EL (cell line): ENCODE measurements at places on chromosomes 4 and X.

GRCh38 chrX:67651437-67652142, 107.8 kb downstream of the AR start:
- no peak for DNase-seq

DNA sequence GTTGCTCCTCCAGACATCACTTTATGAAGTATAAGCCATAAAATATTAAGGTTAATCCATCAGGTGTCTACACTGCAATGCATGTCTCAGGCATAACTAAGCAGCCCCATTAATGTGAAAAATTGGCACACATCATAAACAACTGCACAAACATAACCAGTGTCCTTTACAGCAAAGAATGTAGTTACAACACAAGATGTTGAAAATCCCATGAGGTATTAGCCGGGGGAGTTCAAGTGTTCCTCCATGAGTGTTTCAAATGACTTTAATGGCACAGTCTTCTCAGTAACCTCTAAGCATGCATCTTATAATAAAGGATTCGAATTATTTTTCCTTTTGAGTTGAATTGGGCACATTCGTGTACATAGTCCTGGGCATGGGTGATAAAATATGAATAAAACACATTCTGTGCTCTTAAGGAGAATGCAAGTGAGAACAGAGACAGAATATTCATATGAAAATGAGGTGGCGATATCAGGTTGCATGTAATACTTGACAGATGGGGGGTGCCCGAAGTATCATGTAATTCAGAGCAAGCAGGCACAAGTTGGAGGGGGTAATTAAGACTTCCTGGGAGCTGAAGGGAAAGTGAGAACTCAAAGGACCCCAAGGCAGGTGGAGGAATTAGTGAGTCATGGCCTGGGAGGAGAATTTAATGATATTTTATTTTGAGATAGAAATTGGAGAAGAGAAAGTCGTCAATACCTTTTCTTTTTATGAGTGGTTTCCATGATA, 18.2 kb upstream of the VCX2 start:
- DNase-seq: no peak

- DNase-seq: no peak
Measured at GRCh38 chrX:23235051-23235450, 99.6 kb upstream of the PTCHD1 start.

DNA sequence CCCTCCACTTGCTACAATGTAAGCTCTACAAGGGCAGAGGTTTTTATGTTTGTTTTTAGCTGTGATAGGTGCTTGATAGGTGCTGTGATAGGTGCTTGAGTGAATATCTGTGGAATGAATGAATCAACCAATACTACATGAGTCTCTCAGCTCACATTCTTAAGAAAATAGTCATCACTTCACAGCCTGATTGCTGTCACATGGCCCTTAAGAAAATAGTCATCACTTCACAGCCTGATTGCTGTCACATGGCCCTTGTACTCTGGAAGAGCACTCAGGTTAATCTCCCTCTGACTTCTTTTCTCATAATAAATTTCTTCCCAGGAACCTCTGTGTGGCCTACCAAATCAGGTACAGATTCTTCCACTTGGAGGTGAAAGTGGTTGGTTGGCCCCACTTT, 335.2 kb downstream of the TENM3 start:
- DNase-seq: peak; percentile 74

DNA sequence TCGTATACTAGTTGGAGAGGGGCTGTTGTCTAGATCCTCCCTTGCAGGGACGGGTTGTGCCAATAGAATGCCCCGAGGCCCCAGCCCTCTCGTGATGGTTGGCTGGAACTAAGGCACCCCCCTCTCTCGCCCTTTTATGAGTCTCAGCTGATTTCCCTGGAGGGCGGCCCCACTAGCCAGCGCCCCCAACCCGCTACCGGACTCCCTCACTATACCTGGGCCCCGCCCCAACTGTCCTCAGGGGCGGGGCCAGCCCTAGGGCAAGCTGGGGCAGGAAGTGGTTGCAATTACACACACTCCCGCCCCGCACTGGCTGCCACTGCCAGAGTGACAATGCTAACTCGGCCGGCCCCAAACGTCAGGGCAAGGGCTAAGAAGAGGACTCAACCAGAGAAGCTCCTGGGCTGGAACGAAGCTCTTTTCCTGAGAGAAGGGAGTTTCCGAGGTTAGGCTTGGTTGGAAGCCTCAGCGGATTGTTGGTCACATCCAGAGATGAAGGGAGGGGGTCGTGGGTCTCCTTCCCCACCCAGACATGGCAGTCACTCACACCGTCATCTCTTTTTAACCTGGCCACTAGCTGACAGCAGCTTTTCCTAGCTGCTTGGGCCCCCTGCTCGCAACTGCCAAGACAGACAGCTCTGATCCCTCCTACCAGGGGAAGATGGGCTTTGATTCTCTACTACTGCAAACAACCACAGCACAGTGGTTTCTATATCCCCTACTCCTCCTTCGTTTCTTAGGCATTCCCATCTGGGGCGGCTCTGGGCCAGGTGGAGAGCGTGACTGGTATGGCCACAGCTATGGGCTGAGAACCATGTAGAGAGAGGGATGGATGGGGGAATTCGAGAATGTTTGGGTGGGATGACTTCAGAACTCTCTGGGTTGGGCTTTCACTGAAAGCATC, 21.0 kb upstream of the BCORL1 start:
- DNase-seq: peak; percentile 48

GRCh38 chr4:88511236-88511635, 12.3 kb downstream of the PYURF start:
- DNase-seq: no peak

- DNase-seq: no peak
Measured at GRCh38 chrX:106950381-106950780, 30.2 kb downstream of the CLDN2 start.

DNA sequence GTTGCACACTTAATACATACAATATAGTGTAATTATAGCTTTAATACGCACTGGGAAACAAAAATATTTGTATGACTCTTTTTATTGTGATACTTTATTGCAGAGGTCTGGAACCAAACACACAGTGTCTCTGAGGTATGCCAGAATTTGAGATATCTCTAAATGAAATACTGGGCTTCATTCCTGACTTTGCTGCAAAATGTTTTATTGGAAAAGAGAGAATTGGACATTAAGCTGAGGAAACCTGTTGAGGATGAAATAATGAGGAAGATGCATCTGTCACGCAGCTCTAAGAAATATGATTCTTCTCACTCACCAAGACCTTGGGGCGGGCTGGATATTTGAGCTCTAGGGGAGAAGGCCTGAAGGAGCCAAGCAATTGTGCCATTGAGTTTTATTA, 242.1 kb downstream of the CPE start:
- DNase-seq: no peak

DNA sequence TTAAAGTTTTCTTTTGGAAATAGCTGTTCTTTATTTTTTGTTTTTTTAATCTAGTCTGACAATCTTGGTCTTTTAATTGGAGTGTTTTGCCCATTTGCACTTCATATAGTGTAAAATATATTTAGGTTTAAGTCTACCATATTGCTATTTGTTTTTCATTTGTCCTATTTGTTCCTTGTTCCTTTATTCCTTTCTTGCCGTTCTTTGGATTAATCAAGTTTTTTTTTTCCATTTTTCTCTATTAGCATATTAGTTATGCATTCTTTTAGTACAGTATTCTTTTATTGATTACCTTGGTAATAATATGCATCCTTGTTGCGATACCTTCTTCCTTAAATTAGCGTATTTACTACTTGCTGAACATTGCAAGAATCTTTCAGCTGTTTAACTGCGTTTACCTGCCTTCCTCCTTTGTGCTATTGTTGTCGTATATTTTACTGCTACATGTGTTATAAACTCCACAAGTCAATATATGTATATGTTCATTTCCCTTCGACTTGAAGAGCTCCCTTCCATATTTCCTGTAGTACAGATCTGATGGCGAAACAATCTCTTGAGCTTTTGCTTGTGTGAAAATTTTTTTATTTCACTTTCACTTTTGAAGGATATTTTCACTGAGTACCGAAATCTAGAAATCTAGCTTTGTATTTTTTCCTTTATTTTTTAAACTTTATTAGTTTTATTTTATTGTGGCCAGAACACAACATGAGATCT, 23.9 kb upstream of the RNF212 start:
- no peak for DNase-seq

DNA sequence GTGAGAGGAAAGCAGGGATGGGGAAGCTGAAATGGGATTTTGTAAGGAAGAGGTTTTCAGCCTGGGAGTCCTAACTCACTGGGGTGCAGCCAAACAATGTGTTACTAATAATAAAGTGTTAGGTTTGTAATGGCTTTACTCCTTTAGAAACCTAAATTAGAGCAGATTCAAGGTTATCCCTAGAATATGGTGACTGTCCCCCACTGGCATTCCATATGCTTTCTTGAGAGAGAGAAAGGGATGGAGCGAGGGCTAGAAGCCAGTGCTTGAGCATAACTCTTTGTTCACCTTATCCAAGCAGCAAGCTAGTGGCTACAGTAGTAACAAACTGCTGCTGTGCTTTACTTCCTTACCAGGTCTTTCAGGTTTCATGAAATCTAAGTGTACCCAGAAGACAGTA, 249.1 kb upstream of the PGRMC2 start:
- no peak for DNase-seq

GRCh38 chrX:110410603-110411002, 52.0 kb downstream of the RTL9 start:
- no peak for DNase-seq

DNA sequence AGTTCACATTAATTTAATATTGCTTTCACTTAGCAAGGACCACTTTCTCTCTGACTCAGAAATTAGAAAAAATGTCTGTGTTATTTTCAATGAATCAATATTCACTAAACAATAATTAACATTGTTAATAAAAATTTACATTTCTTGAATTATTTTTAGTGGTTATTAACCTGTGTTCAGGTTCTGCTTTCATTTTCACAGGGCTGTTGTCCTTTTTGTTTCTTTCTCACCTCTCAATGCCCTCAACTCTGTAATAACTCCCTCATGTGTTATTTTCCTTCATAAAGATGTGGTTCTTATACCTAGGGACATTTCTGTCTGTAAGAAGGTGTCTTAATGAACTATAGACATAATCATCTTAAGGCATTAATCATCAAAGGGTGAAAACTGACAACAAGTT, 43.1 kb upstream of the PRR27 start:
- no peak for DNase-seq

DNA sequence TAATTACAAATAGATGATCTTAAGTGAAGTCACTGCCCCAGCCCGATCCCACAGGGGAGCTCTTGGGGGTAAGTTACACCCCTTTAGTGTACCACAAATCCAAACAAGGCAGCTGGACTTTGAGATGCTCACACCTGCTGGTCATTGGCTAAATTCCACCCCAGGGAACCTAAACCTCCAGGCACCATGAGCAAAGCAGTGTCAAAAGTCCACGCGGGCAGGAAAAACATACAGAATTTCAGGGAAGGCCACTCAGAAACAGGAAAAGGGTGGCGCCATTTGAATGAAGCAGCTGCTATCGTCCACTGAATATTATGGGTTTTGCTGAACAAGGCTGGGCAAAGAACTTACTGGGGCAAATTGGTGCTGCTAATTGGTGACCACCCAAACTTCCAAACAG, 30.9 kb downstream of the SUPT20HL1 start:
- DNase-seq: no peak

- DNase-seq: peak; percentile 71
Measured at GRCh38 chr4:156945532-156945931, 26.1 kb downstream of the PDGFC start.

- DNase-seq: peak; percentile 59
Measured at GRCh38 chr4:102551958-102552565, 50.9 kb downstream of the NFKB1 start.

- no peak for DNase-seq
Measured at GRCh38 chrX:129808158-129808828, 28.5 kb downstream of the SASH3 start.

GRCh38 chr4:77044461-77045150, 31.2 kb downstream of the CCNI start:
- peak; percentile 56 for DNase-seq

DNA sequence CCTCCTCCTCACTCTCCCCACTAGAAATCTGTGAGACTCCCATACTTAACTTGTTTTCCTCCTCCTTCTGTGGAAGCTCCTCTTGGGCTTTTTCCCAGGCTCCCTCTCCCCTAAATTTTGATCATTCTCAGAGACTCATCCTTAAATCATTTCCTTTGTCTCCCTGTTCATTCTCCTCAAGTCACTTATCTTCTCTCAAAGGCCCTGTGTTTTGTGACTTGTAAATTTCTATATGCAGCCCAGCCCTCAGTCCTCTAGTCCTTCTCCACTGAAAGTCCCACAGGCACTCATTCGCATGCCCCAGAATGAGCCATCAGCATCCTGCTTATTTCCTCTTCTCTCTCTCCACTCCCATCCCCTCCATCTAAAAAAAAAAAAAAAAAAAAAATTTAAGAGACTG, 171.8 kb downstream of the SOWAHB start:
- peak; percentile 49 for DNase-seq

GRCh38 chr4:25628451-25628850, 27.2 kb upstream of the SLC34A2 start:
- no peak for DNase-seq

DNA sequence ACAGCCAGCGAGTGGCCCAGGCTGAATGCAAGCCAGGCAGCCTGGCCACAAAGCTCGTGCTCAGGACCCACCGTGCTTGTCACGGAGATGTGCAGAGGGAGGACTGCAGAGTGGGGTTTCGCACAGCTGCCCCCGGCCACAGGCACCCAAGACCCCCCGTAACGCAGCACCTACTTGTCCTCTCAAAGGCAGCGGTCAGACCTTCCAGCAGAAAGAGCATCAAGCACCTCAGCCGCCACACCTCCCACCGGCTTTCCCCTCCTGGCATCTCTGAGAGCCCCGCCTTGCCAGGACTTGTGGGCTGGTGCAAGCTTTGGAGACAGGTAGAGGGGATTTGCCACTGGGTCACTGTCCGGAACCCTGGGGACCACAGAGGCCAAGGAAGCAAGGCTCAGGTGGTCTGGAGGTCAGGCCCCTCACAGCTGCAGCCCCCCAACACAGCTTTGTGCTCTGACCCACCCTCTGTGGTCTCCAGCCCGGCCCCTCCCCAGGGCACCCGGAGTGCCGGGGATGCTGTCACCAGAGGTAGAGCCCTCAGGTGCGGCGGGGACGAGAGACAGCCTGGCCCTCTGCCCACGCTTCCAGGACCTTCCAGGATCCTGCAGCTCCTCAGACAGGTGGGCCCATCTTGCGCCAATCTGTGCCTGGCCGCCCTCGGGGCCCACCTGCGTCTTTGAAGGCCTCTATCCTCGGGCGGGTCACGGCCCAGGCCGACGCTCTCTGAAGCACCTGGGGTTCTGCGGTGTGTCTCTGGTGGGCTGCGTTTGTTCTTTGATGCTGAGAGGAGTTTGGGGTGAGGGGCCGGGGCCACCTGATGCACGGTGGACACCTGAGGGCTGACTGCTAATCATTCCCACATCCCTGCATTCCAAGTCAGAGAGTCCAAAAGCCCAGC, 34.4 kb upstream of the HMX1 start:
- DNase-seq: no peak

DNA sequence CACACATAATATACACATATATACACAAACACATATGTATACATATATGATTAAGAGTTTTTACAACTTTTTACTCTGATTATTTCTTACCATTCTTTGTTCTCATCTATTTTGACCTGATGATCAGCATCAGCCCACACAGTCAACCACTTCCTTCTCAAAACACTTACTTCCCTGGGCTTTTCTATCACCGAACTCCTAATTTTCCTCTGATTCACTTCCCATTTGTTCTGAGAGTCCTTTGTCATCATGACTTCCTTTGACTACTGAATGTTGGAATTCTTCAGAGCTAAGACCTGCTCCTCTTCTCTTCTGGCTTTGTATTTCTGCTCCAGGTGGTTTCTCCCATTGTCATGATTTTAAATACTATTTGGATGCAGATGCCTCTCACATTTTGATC, 209.5 kb upstream of the AFF2 start:
- DNase-seq: no peak

- peak; percentile 95 for DNase-seq
Measured at GRCh38 chrX:154541896-154542722, 4.5 kb downstream of the G6PD start.
